NT2/D1 (cell line): ENCODE measurements at places on chromosomes 1 and 21.

DNA sequence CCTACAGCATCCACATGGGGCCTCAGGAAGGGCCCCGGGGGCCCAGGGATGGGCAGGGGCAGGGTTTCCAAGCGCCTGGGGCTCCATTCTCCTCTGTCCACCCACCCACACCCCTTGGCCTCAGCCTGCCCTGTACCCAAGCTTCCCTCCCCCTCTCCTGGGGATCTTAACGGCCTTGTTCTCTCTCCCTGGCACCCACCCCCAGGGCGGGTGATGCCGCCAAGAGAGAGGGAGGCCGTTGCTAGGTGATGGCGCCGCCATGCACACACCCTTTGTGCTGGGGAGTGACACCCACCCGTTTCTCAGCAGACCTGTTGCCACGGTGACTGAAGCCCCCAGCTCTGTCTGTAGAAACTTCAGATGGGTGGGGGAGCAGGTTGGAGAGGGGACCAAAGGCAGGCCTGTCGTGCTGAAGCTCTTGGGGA lies 7.6 kb downstream of the GPR37L1 start:
- DNase-seq = no peak

GRCh38 chr1:54867717-54868057 lies 19.3 kb downstream of the DHCR24 start:
- DNase-seq = no peak

DNA sequence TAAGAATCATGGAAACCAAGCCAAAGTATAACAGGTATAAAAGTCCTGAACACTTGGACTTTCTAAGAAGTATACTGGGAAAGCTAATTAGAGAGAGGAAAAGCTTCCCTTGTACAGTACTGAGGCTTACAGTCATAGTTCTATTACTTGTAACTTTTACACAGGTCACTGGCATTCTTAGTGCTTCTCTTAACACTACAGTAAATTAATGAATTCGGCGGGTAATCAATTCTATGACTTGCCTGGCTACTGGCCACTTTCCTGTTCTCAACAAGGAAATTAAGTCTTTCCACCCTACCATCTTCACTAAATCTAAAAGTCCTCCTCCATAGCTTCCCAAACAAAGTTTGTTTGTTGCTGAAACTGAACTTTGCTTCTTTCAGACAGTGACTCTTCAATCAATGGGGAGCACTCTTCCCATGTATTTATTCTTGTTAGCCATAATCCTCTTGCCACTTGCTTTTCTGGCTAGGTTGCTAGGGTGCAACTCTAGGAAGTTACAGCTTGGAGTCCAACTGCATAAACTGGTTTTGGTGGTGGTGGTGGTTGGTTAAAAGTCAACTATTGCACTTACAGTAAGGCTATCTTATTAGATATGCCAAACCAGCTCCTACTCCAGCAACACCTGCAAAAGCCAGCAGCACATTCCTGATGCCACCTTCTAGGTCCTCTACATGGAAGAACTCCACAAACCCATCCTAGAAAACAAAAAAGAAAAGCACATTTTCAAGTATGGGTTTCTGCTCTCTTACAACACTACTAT lies 2.4 kb downstream of the MCL1 start:
- no peak for DNase-seq

- DNase-seq = no peak
These were observed 158.2 kb downstream of the TGFBR3 start for GRCh38 chr1:91727763-91728162.

DNA sequence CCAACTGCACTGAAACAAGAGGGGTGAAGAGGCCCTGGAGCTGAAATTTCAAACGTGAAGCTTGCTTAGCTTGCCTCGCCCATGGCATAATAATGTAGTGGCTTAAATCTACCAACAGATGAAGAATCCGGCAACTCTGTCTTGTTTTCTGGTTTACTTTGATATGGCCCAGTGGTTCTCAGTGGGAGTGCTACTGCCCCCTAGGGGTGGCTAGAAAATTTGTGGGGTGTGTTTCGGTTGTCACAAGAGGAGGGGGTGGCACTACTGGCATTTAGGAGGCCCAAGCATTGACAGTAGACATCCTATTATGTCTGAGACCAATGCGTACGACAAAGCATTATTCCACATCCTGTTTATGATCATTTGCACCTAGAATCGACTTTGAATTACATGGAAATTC lies 51.9 kb upstream of the C8B start:
- DNase-seq = peak; percentile 30

- no peak for DNase-seq
These were observed 286.8 kb downstream of the LMO4 start for GRCh38 chr1:87615491-87615890.

- DNase-seq = no peak
These were observed 608.2 kb upstream of the ADGRL4 start for GRCh38 chr1:79614762-79615161.

DNA sequence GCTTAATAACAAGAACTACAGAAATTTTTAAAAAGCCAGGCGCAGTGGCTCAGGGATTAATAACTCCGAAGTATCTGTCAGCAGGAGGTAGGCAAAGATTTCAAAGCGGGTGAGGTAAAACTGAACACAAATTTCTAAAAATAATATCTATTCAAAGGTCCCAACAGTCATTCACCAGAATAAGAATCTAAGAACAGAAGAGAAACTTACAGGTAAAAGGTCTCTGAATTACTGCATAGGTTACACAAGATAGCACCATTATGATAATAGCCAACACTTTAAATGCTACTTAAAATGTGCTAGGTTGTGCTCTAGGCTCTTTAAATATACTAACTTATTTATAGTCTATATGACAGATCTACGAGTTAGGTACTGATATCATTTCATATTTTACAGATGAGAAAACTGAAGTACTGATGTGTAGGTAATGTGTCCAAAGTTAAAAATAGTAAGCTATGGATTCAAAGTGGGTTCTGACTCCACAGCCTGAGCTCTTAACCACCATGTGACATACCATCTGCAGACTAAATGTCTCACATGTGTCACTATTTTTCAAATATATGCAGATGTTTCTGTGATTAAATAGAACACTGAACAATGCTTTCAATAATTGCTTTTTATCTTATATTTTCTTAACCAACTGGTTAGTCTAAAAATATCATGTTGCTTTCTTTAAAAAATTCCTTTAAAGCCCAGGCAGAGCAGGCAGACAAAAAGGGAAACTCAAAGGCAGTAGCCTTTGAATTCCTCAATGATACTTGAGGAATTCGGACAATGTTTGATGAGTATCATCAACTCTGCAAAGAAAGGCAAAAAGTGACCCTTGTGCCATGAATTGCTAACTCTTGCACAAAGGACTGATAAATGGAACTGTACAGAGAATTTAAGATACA lies 80.5 kb upstream of the TTC39A start:
- DNase-seq = no peak

DNA sequence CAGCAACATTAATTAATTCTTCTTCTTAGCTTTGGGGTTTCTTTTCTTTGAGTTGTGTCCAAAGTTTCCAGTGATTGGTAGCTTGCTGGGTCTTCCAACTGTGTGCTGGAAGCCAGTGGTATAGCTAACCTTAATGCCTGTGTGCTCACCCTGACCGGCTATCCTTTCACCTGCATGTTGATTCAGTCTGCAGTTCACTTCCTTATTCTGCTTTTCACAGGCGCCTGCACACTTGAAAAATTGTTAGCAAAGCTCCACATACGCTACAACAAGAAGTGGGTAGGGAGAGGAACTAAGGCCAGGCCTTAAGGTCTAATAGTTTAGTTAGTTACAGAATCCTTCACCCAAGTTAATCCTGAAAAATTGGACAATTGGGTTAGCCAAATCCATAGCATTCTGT lies 35.7 kb downstream of the NCF2 start:
- DNase-seq = no peak

DNA sequence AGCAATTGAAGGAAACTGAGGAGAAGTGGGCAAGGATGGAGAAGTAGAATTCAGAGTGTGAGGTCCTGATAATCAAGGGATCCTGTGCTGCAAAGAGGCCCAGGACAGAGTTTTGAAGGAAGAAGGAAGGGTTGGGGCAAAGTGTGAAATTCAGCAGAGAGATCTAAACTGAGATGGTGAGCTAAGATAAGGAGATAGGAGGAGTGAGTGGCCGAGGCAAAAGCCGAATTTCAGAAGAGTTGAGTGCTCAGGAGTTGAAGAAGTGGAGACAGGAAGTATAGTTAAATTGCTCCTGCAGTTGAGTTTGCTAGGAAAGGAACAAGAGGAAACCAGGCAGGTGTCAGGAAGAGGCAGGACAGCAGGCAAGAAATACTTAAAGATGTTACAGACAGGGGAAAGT lies 16.4 kb upstream of the MAPKAPK2 start:
- no peak for DNase-seq

DNA sequence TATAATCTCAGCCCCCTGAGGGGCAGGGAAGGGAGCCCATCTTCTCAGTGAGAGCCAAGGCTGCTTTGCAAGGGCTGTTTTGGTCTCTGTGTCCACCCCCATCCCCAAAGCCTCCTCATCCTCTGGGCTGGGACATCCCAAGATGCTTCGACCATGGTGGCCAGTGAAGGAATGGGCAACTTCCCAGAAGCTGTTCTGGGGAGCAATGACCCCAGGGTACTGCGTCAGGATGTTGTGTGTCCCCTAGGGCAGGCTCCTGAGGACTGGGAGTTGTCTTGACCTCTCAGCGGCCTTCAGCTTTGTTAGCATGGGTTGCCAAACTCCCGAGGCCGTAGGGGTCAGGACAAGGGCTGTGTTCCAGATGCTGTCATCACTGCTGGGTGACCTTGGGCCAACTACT lies 238.4 kb upstream of the POU3F1 start:
- no peak for DNase-seq

DNA sequence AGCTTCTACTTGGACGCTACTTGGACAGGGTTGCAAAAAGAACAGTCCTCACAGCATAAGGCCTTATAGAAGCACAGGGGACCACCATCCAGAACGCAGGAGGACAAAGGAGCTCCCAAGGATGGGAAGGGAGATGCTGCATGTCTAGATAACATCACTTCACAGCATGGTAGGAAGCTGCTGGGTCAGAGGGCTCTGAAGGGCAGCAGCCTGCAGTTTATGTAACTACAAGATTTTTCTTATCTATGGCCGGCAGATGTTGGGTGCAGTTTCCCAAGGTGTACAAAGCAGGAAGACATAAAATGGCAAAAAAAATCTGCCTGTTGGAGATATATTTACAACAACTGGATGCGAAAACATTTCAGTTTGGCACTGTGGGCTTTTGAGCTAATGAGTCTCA lies 45.3 kb upstream of the SLC5A9 start:
- DNase-seq = no peak

DNA sequence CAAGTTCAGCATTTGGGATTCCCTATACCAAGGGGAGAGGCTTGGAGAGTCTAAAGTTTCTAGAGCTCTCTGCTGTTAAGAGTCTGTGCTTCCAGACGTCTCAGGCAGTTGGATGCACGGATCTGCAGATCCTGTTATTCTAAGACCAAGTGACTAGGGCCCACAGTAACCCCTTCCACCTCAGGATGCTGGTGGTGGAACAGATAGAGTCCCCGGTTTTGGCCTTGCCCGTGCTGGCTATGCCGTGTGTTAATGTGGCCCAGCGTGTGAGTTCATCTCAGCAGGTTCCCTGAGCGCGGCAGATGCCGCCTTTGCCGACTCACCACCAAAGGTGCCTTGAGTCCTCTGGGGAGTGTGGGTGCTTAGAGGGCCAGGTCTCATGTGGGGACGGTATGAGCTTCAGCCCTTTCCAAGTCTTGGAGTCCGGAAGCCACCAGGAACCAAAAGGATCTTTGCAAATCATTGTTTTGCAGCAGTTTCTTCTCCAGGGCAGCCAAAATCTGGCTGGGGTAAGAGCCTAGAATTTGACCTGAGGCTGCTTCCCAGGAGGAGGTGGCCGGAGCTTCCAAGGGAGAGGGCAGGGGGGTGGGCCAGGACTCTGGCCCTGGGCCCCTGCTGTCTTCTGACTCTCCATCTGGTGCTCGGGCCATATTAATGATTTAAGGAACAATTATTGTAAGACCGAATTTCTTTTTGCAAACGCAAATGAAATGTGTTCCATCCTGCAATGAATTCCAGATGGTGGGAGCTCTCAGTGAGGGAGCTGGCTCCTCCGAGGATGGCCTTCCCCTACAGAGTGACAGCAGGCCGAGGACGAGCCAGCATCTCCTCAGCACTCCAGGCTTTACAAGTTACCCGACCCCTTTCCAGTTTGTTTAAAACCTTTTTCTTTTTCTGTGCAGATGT lies 205.7 kb downstream of the FOXD2 start:
- DNase-seq = no peak

DNA sequence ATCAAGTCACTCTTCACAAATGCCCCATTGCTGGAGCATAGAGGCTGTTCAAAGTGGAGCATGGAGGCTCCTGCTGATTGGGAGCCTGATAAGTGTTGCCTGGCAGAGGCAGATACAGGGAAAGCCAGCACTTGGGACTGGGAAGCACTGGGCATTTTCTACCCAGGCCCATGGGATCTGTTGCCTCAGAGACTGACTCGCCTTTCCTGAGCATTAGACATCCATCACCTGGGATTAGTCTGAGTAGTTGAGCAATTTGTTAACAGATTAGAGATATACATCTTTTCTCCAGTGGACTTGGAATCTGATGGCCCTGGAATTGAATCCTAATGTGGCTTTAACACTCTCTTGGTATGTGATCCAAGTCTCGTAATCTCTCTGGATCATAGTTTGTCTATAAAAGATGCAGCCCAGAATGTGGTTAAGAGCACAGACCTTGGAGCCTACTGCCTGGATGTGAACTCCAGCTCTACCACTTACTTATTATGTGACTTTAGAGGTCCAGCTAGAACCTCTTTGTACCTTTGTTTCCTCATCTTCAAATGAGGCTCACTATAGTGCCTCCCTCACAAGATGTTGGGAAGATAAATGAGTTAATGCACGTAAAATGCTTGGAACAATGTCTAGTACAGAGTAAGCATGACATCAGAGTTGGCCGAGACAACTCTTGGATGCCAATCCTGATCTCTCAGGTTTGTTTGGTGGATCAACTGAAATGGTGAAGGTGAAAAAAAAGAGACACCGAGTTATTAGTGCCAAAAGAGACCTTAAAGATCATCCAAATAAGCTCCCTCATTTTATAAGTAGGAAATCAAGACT lies 38.3 kb upstream of the NRDC start:
- no peak for DNase-seq

DNA sequence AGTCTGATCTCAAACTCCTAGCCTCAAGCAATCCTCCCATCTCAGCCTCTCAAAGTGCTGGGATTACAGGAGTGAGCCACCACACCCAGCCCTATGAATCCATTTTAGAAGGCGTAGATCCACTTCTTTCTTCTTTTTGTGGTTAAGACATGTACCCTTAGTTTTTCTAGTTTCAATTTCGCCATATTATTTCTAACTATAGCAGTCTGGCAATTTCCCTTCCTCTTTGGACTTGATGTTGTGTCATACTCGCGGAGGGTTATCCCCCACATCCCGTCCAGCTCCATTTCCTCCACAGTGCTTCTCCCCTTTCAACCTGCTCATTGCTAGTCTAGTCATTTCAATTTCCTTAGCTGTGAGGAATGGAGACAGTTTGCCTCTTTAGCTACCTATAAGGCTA lies 5.2 kb upstream of the LRRC8D start:
- DNase-seq = no peak
